ENCODE measurements at places on chromosomes 6 and 20.

- DNase-seq = no peak
Observed at GRCh38 chr6:21133901-21134300, 459.6 kb upstream of the SOX4 start.

DNA sequence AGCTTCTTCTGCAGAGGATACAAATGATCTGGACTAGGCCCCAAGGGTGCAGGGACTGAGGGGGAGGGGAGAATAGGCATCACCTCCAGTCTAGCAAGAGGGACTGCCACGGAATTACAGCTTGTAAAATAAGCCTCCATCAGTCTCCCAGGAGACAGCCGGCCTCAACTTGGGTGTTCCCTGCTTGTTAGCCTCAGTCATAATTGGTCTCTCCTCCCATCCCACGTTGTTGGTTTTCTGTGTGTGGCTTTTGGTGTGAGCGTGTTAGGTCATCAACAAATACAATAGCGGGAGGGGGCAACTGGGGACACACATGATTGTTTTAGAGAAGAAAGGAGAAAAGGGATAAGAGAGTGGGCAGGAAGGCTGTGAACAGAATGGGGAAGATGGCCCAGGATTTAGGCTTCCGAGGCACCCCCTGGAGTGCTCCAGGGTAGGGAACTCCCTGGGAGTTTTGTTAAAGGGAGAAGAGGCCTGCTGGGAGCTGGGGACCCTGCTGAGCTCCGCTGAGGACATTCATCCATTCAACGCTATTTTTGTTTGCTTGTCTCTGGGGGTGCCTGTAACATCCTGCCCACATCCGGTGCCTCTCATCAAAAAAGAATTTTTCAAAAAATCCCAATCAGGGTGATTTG lies 9.2 kb downstream of the FOXA2 start:
- no peak for DNase-seq

DNA sequence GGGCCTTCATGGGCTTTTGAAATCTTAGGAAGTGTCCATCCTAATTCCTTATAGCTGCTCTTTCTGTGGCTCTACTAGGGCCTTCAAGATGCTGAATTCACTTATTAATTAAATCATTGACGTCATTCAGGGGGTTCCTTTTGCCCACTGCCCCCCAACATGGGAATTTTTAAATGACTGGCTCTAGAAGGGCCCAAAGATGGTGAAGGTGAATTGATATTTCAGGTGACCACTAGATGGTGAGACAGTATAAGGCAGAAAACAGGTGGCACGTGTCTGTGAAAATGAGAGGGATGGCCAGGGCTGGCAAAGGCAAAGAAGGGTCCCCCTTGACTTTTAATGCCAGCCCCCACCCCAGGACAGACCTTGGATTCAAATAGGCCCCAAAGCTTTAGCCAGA lies 11.8 kb downstream of the GNAS start:
- no peak for DNase-seq

GRCh38 chr6:106162921-106163320 lies 76.8 kb downstream of the PRDM1 start:
- no peak for DNase-seq

GRCh38 chr6:108594640-108595039 lies 33.9 kb downstream of the FOXO3 start:
- no peak for DNase-seq

DNA sequence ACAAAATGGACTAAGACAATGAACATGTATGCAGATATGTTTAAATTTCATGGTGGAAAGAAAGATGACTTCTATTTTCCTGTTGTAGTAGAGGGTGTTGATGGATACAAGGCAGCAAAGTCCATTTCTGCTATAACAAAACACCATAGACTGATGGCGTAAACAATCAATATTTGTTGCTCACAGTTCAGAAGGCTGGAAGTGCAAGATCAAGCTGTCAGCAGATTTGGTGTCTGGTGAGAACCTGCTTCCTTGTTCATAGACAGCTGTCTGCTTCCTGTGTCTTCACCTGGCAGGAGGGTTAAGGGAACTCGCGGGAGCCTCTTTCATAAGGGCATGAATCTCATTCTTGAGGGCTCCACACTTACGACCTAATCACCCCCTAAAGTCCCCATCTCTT lies 83.0 kb upstream of the ELOVL5 start:
- no peak for DNase-seq

DNA sequence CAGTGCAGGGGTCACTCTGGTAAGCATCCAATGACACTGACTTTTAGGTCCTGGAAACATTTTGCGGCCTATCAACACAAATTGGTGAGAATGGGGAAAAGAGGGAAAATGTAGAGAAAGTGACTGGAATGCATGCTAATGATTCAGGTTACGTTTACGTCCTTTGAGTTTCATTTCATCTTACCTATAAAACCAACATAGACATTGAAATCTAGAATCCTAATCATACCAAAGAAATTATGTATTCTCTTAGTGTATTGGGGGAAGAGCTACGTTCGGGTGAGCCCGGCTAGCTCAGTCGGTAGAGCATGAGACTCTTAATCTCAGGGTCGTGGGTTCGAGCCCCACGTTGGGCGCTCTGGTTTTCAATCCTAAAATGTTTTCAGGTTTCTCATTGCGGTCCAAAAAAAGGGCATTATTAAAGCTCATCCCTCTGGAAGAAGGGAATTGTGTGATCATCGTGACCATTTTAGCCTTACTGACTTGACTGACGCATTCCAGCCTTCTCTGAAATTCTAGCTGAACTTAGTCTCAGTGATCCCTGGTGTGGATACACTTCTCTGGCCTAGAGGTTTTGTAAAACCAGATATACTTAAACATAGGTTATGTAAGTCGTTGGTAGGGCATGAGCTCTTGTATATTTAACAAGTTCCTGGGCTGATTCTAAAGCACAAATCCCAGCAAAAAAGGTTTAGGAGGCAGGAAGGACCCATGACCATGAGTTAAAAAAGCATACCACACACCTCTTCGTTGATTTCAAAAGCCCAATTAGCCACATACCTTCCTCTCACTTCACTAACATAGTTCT lies 18.3 kb downstream of the HMGN4 start:
- no peak for DNase-seq

GRCh38 chr20:56974499-56975250 lies 291.8 kb downstream of the BMP7 start:
- DNase-seq = peak; percentile 40

GRCh38 chr20:25049261-25050060 lies 8.5 kb downstream of the ACSS1 start:
- DNase-seq = no peak

- no peak for DNase-seq
Observed at GRCh38 chr20:9082741-9083140, 13.9 kb downstream of the PLCB4 start.

DNA sequence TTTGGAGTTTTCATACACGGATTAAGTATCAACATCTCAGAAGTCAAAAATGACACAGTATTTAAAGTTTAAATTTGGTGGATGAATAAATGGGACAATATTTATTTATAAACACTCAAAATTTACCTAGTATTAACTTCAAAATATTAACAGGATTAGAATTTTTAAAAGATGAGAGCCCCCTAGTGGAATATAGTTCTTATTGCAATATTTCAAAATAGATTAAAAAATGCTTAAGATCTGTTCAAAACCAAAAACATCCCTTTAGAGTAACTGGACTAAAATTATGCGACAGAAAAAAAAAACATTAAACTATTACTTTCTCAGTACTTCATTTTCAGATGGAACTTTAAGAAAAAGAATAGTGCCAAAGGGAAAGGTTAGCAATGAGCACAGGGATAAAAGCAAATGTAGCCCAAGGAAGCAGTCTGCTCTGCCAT lies 56.6 kb downstream of the SNX14 start:
- peak; percentile 15 for DNase-seq

DNA sequence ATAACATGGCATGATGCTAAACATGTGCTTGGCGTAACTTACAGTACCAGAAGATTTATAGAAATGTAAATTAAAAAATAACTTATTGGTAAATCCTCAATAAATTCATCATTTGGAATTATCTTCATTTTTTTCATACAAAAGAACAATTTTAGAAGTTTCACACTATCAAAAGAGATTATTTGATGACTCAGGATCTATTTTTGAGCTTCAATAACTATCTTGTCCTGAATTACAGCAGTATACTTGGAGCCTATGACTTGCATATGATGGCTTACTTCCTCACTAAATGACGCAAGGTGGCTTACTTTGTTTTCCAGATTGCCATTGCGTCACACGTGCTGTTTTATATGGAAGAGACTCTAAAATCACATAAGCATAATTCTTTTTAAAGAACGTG lies 49.2 kb downstream of the KHDRBS2 start:
- DNase-seq = no peak

- no peak for DNase-seq
Observed at GRCh38 chr6:90149280-90149679, 147.4 kb downstream of the BACH2 start.

DNA sequence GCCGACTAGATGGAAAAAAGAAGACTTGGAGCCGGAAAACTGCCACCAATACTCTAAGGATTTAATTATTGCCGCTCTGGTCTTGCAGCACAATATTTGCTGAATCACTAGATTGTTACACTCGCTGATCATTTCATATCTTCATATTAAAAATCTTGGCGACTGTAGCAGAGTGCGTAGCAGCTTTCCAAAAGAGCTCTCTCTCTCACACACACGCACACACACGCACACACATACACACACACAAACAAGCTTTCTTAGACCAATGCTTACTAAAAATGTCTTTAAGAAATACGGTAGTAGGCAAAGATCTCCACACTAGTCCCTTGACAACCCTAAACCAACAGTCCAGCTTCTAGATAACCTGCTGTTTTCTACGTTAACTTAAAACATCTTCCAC lies 7.7 kb downstream of the GRIK2 start:
- DNase-seq = no peak

GRCh38 chr6:142173980-142174379 lies 26.9 kb downstream of the VTA1 start:
- no peak for DNase-seq

DNA sequence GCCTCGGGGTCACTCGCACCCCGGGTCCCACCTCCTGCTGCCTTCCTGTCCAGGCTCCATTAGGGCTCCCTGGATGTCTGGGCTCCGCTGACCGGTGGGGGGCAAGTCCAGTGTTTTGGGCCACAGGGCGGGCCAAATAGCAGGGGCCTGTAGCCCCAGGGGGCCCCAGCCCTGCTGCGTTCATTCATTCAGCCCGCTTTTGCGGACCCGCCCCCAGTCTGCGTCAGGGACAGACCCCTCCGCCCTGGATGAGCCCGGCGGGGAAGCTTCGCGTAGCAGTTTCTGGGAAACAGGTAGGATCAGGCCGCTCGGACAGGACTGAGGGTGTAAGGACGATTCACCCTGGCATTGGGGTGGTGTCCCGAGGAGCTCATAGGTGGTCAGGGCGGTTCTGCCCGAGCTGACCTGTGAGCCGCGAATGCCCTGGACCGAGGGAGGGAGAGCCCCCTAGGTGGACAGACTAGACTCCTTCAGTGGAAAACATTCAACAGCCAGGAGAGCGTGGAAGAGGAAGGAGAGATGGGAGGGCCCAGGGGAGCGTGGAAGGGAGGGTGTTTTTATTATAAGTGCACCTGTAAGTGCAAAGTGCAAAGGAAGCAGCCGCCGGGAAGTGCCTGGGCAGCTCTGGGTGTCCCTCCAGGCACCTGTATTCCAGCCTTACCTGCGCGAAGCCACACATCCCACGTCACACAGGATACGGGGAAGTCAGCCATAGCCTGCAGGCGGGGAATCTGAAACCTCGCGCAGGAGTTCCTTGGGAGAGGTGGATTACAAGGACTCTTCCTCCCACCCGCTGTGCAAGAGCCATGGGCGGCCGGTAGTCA lies 662 bp downstream of the ENTPD6 start:
- peak; percentile 13 for DNase-seq

GRCh38 chr20:853406-853996 lies 20.0 kb downstream of the FAM110A start:
- no peak for DNase-seq

All from GM10248 (cell line).